ENCODE measurements at places on chromosomes 1 and 21.
A peak's percentile ranks its signal among the peaks of the same experiment; 100 is the strongest.

- no peak for DNase-seq
Measured at GRCh38 chr1:227388214-227389168, 70.2 kb upstream of the CDC42BPA start.

DNA sequence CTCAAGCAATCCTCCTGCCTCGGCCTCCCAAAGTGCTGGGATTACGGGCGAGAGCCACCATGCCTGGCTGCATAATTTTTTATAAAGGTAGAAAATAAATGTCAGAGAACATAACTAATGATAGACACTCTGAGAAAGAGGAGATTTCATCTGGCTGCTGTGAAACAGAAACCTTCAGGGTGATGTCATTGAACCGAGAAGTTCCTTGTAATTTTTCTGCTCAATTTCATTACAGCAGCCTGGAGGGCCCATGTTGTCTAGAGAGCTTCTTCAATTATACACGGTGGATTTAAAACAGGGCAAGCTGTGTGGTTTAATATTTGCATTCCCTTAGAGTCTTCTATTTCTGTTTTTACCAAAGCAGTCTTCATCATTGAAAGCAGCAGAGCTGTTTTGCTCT lies 64.3 kb upstream of the MORC3 start:
- no peak for DNase-seq

- no peak for DNase-seq
Measured at GRCh38 chr1:10540277-10541005, 65.7 kb downstream of the PEX14 start.

DNA sequence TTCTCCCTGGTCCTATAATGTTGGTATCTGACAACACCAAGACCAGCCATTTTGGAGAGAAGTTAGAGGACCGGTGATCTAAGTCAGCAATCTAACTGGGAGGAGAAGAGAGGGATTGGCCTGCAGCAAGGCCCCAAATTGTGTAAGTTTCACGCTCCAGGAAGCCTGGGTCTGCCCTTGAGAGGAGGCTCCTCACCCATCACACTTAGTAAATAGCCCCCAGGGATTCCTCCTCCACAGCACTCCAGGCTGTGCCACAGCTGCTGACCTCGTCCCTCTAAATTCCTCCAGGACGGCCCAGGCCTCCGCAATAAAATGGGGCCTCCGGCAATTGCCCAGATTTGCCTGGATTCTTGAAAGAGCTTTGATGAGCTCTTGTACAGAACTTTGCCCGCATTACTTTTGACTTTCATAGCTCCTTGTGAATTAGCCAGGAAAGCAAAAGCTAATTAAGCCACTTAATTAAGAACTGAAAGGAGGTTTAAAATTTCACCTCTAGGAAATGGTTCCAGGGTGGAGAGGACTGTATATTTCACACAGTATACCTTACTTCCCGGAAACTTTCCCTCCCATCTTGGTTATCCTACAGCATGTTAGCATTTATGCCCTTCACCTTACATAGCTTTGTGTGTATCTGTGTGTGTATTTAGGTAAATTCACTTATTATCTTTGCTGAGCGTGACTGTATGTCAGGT lies 90.5 kb downstream of the LAMC2 start:
- DNase-seq, result no peak

- DNase-seq, result no peak
Measured at GRCh38 chr1:46065405-46065804, 67.0 kb downstream of the PIK3R3 start.

DNA sequence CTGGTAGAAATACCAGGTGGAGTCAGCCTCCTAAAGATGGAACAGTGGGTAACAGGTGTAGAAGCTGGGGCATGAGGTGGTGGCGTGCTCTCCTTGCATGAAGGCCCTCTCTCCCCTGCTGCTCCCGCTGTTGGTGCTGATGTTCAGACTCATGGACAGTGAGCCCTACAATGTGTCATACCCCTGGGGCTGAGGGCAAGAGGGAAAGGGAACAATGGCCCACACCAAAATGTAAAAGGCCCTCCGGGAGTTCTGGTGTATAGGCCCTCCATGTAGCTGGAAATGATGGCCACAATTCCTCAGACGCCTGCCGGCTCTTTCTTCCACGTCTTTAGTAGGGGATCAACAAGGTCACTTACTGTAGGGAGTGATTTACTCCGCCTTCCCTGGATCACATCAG lies 194.9 kb downstream of the DYRK1A start:
- no peak for DNase-seq

DNA sequence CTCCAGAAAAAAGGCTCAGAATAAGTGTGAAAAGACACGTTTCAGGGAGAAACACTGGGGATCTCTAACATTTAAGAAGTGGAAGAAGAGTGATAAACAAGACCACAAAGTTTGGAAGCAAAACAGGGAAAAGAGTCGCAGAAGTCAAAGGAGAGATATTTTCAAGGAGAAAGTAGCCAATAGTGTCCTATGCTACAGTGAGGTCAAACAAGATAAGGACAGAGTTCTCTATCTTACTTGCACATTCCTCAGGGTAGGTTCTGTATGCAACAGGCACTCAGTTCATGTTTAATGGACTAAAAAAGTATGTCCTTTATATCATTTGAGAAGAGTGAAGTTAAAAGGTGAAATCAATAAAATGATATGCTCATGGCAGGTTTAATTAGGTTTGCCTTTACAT lies 13.8 kb upstream of the EDEM3 start:
- no peak for DNase-seq

DNA sequence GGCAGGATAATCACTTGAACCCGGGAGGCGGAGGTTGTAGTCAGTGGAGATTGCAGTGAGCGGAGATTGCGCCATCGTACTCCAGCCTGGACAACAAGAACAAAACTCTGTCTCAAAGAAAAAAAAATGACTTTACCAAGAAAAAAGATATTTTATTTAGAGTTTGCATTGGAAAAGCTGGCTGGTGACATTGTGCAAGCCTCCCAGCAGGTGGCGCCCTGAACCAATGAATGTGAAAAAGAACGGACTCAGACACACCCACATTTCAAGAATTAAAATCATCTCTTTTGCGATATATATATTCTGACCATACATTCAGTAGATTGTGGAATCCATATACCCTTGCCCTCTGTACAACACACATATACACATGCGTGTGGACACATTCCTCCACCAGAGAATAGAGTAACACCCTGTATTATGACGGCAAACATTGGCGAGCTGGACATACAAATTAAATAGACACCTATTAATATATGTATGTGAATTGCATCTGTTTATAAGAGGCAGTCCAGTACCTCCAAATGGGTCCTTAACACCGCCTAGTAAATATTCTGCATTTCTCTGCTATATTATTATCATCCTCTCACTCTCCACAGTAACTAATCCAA lies 39.0 kb upstream of the CADM3 start:
- DNase-seq, result peak; percentile 50

- DNase-seq, result no peak
Measured at GRCh38 chr1:51861669-51862068, 16.9 kb downstream of the NRDC start.

- no peak for DNase-seq
Measured at GRCh38 chr1:210031473-210031872, 93.5 kb downstream of the SYT14 start.

DNA sequence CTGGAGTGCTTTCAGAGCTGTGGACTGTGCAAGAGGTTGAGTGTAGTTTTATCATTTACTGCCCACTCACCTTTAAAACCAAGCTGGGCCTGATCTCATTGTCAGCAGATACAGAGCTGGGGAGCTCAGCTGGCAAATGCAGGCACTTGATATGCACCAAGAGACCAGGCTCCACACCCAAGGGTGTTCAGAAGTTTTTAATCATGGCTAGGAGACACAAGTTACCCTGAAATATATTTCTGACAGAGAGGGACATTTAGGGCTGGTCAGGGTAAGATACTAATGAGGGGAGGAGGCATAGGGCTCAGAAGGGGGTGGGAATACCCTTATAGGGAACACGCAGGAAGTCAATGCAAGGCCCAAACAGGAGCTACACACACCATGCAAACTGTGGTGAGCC lies 153.7 kb downstream of the ELAVL4 start:
- DNase-seq, result no peak

- DNase-seq, result no peak
Measured at GRCh38 chr1:31795801-31796621, 19.8 kb downstream of the SPOCD1 start.

DNA sequence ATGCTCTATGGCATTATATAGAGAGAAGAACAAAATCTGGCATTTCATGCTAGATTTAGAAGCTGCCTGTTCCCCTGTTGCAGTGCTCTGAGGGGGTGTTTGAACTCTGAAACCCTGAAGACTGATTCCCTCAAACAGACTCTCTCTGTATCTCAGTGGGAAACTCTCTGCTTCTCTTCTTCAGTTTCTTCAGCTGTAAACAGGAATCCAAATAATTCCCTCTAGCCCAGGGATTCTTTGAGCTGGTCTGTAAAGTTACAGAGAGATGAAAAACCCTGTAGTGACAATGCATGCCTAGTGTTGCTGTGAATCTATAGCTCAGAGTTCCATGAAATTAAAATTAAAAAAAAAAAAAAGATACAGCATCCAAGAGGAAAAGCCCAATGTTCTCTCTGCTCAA lies 17.0 kb upstream of the ROR1 start:
- no peak for DNase-seq

Data from stimulated activated CD8-positive, alpha-beta memory T cell treated with anti-CD3 and anti-CD28 coated beads, Interleukin-12 subunit alpha, Interleukin-12 subunit beta, amount 100 ng/mL, for 1 hour (primary cell).